Bladder microvascular endothelial cell (primary cell): ENCODE measurements at places on chromosomes 1 and 21. TPM values are rescaled to one million over a fixed set of nuclear protein-coding genes. Genes with fewer than 3 reads are reported as not detected.

DYNLT5 gene
- total RNA-seq = 2.9 and 3.1 TPM in 2 replicates

KCNJ9 gene
- total RNA-seq = not detected in 2 replicates

ACBD3 gene
- 25.6 and 41.0 TPM in 2 replicates for total RNA-seq

UQCRHL gene
- total RNA-seq = 4.7 and 7.2 TPM in 2 replicates

DUSP23 gene
- 18.2 and 49.2 TPM in 2 replicates for total RNA-seq

FCAMR gene
- not detected in 2 replicates for total RNA-seq

LAMB3 gene
- total RNA-seq = 3.9 and 4.6 TPM in 2 replicates

ANKRD35 gene
- total RNA-seq = 0.06 and 0.16 TPM in 2 replicates

LCE3D gene
- not detected in 2 replicates for total RNA-seq

FBXO2 gene
- 0.32 and 3.7 TPM in 2 replicates for total RNA-seq

CLEC20A gene
- total RNA-seq = not detected in 2 replicates

DMBX1 gene
- not detected in 2 replicates for total RNA-seq

CREG1 gene
- 20.4 and 46.4 TPM in 2 replicates for total RNA-seq

RRP1 gene
- total RNA-seq = 13.4 and 22.6 TPM in 2 replicates

CCNL2 gene
- 54.7 and 196 TPM in 2 replicates for total RNA-seq
